ENCODE measurements at places on chromosomes 5 and 9.
A peak's percentile ranks its signal among the peaks of the same experiment; 100 is the strongest.

- no peak for DNase-seq
- no peaks in the 10 kb centered on the region for H3K36me3 ChIP-seq
- no peak overlapping the region for H3K4me3 ChIP-seq
- no peaks in the 10 kb centered on the region for H3K27me3 ChIP-seq
Measured at GRCh38 chr5:116989995-116990394, 415.4 kb upstream of the SEMA6A start.

DNA sequence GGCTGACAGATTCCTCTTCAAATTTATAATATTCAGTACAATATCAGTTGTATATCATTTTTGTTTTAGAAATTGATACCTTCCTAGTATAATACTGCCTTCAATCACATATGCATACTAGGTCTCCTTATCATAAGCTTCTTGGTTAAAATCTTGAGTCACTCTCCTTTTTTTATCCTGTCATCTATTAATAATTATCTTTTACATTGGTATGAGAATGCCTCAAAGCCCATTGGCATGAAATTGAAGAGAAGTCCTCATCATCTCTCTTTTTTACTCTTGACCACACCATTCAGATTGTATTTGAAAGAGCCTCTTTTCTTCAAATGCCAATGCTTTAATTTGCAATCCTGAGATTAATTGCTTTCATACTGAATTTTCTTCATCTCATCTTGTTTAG is 810.3 kb downstream of the BRINP1 start:
- DNase-seq, result no peak
- H3K27ac ChIP-seq, result no peak overlapping the region
- no peaks in the 10 kb centered on the region for H3K27me3 ChIP-seq
- H3K4me3 ChIP-seq, result no peak overlapping the region
- H3K4me1 ChIP-seq, result no peaks in the 10 kb centered on the region
- H3K36me3 ChIP-seq, result no peaks in the 10 kb centered on the region

DNA sequence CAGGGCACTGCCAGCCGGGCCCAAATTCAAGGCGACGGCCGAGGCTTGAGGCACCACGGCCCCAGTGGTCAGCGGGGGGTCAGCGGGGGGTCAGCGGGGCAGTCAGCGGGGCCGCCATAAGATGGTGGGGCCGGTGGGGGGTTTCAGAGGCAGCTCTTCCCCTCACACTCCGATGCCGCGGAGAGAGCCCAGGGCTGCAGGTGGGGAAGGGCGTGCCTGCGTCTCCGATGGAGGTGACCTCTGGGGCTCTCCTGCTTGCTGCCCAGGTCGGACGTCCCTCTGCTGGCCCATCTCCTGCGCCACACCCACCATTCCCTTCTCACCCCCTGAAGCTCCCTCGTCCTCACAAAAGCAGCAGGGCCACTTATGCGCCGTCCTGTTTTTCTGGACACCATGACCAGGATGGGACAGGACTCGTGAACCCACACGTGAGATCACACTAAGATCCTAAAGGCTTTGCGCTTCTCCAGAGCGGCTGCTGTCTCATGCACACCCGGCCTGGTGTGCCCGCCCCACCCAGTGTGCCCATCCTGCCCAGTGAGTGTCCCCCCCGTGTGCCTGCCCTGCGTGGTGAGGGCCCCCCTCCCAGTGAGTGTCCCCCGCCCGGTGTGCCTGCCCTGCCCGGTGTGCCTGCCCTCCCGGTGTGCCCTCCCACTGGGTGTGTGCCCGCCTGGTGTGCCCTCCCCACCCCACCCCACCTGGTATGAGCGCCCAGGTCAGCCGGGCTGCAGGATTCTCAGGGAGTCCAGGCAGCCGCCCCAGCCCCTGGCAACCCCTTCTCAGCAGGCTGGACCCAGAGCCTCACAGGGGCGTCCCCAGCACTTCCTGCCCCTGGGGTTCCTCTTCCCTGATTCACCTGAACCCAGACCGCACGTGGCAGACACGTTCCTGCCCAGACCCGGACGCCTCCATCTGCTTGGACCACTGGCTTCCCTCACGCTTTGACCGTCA is 48.7 kb upstream of the NKD2 start:
- no peak for DNase-seq
- H3K27me3 ChIP-seq, result peaks cover 15% of the 10 kb centered on the region
- no peaks in the 10 kb centered on the region for H3K36me3 ChIP-seq
- no peak overlapping the region for H3K27ac ChIP-seq

DNA sequence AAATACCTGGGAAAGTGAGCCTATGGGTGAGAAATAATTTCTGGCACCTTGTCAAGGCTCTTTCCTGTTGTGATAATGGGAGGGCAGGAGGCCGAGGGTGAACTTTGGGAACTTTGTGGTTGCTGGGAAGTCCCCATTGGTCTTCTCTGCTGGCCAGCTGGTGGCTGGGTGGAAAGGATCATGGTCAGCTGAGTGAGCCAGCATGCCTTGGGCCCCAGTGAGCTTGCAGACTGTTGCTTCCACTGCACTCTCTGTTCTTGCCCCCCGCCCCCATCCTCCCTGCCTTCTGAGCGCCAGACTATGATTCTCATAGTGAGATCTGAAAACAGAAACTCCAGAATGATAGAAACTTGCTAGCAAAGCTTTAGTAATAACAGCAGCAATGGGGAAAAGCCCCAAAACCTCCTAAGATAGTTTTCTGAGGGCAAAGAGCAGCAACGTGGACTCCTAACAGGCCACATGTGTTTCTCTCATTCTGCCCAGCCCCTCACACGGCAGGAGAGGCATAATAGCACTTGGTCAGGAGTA is 139.2 kb upstream of the SMARCA2 start:
- DNase-seq, result peak; percentile 90
- H3K27me3 ChIP-seq, result peaks cover 22% of the 10 kb centered on the region
- H3K36me3 ChIP-seq, result no peaks in the 10 kb centered on the region
- H3K27ac ChIP-seq, result peak overlapping the region; percentile 66

GRCh38 chr5:114055318-114056184 is 306.3 kb upstream of the KCNN2 start:
- H3K4me1 ChIP-seq, result no peaks in the 10 kb centered on the region
- peaks cover 45% of the 10 kb centered on the region for H3K27me3 ChIP-seq
- H3K4me3 ChIP-seq, result no peak overlapping the region
- DNase-seq, result no peak
- no peak overlapping the region for H3K27ac ChIP-seq

- no peak for DNase-seq
- H3K27me3 ChIP-seq, result no peaks in the 10 kb centered on the region
- H3K4me1 ChIP-seq, result no peaks in the 10 kb centered on the region
- H3K27ac ChIP-seq, result no peak overlapping the region
- no peak overlapping the region for H3K4me3 ChIP-seq
Measured at GRCh38 chr9:106324591-106325280, 538.2 kb upstream of the ZNF462 start.

DNA sequence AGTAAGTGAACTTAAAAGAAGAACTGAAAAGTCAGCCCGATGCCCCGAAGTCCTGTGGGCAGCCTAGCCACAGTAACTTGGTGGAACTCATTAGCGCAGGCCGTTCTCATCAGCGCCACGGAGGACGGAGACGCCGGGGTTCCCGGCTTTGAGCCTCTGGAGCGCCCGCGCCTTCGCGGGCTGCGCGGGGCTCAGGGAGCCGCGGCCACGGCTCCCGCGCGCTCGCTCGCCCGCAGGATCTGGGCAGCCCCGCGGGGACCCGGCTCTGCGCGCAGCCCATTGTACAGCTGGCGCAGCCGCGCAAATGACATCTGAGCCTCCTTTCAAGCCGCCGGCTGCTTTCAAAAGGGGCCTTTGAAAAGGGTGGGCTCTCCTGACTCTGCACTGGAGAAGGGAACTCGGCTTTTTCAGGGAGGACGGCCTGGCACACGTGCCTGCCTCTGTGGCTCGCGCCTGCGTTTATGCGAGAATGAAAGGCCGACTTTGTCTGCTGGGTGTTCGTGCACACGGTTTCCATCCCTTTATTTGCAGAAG is 40.7 kb downstream of the TLR4 start:
- no peak overlapping the region for H3K27ac ChIP-seq
- H3K4me3 ChIP-seq, result no peak overlapping the region
- H3K36me3 ChIP-seq, result no peaks in the 10 kb centered on the region
- H3K27me3 ChIP-seq, result peaks cover 32% of the 10 kb centered on the region
- H3K4me1 ChIP-seq, result peaks cover 3% of the 10 kb centered on the region

DNA sequence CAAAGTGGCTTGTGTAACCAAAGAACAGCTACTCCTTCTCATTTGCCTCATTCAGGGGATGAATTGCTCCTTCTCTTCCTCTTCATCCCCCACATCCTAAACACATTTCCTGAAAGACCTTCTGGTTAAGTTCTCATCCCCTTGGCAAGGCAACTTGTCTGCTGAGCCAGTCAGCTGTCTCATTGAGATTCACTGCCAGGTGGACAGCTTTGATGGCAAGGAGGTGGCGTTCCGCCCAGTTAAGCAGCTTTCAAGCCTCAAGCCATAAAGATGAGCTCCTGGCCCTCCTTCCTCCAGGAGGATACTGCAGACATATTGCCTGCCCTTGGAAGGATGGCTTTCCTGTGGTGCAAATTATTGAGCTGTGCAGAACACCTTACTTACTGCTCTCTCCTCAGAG is 448.6 kb upstream of the MPDZ start:
- H3K27me3 ChIP-seq, result no peaks in the 10 kb centered on the region
- H3K4me1 ChIP-seq, result no peaks in the 10 kb centered on the region
- DNase-seq, result no peak

DNA sequence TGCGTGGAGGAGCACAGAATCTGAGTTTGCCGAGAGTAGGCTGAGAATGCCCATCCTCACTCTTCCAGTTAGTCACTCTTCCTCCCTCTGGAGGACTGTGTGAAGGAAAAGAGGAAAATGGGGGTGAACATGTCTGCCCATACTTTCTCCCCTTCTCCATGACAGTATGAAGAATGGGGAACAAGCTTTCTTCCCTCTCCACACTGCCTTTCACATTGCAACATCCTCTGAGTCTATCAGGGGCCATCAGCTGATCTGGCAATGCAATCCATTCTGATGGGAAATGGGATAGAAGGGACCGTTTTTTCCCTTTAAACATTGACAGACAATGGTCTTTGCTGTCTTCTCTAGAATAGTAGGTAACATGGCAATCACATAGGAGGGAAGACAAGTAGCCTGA is 56.8 kb downstream of the UGCG start:
- H3K4me3 ChIP-seq, result no peak overlapping the region
- peaks cover 21% of the 10 kb centered on the region for H3K4me1 ChIP-seq
- no peak for DNase-seq
- H3K27ac ChIP-seq, result no peak overlapping the region
- peaks cover 6% of the 10 kb centered on the region for H3K27me3 ChIP-seq
- no peaks in the 10 kb centered on the region for H3K36me3 ChIP-seq

DNA sequence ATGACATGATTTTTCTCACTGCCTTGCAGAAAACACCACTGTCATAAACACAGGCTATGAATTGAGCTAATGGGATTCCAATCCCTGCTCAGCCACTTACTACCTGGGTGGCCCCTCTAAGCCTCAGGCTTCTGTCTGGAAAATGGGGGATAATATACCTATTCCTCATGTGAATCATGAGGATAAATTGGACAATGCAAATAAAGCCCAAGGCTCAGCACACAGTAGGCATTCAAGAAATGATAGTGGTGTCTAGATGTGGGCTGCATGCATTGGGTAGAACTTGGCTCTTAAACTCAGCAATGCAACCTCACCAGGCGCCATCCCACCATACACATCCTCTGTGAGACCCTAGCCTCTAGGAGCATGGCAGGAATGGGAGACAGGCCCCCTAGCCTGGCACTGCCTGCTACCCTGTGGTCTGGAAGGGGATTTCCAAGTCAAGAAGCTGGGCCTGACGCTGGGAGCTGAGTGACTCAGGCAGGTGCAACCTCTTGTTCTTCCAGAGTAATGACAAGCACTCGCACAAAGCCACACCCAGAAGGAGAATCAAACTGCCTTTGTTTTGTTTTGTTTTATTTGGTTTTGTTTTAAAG is 2.3 kb upstream of the TNIP1 start:
- H3K4me1 ChIP-seq, result peaks cover 69% of the 10 kb centered on the region
- H3K27ac ChIP-seq, result peak overlapping the region; percentile 87
- peak overlapping the region; percentile 80 for H3K4me3 ChIP-seq
- peak; percentile 87 for DNase-seq
- H3K36me3 ChIP-seq, result peaks cover 45% of the 10 kb centered on the region
- H3K27me3 ChIP-seq, result no peaks in the 10 kb centered on the region

GRCh38 chr9:126056312-126057021 is 270.2 kb upstream of the MVB12B start:
- no peak for DNase-seq
- H3K36me3 ChIP-seq, result no peaks in the 10 kb centered on the region
- no peaks in the 10 kb centered on the region for H3K4me1 ChIP-seq
- H3K27me3 ChIP-seq, result peaks cover 10% of the 10 kb centered on the region
- no peak overlapping the region for H3K4me3 ChIP-seq

DNA sequence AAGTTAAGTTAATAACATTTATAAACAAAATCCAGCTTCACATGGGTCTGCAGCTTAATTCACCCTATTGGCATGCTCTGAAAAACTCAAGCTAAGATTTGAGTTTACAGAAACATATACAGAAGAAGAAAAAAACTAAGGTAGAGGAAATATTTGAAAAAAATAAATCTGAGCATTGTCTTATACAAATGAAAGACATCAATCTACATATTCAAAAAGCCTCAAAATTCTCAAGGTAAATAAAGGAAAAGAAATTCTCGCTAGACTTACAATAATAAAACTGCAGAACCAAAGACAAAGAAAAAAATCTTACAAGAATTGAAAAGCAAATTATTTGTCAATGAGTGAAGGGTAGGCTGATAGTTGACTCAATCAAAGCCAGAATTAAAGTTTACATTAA is 493.4 kb downstream of the CETN3 start:
- H3K4me1 ChIP-seq, result no peaks in the 10 kb centered on the region
- DNase-seq, result no peak
- no peaks in the 10 kb centered on the region for H3K27me3 ChIP-seq
- H3K4me3 ChIP-seq, result no peak overlapping the region
- H3K36me3 ChIP-seq, result no peaks in the 10 kb centered on the region

- DNase-seq, result no peak
- H3K27me3 ChIP-seq, result no peaks in the 10 kb centered on the region
- peaks cover 60% of the 10 kb centered on the region for H3K36me3 ChIP-seq
- H3K4me1 ChIP-seq, result peaks cover 36% of the 10 kb centered on the region
Measured at GRCh38 chr5:135386886-135387628, 12.0 kb downstream of the MACROH2A1 start.

- peaks cover 77% of the 10 kb centered on the region for H3K4me1 ChIP-seq
- H3K27ac ChIP-seq, result peak overlapping the region; percentile 37
- DNase-seq, result no peak
- H3K36me3 ChIP-seq, result peaks cover 90% of the 10 kb centered on the region
Measured at GRCh38 chr5:138568061-138568824, 7.0 kb downstream of the HSPA9 start.

DNA sequence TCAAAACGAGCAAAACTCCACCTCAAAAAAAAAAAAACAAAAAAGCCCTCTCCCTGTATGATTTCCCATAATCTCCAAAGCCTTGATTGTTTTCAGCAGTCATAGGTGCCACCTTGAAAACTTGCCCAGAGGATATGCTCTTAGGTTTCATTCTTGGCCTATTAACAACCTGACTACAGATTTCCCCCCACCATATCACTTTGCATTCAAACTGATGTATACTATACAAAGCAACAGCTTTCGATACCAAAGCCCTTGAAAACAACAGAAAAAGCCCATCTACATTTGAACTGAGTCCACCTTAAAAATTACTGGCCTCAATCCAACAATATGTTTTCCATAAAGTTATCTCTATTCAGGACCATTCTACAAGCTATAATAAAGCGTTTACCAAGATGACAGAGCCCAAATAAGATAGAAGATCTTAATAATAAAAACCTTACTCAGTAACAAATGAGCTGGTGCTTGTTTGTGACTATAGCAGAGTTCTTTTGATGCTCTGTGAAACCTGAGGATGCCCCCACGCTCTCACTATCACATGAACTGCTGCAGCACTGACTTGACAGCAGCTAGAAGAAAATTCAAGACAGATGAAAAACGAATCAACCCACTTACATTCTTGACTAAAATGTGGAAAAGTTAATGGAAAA is 44.4 kb downstream of the FNBP1 start:
- peak overlapping the region; percentile 46 for H3K4me3 ChIP-seq
- H3K27me3 ChIP-seq, result no peaks in the 10 kb centered on the region
- H3K4me1 ChIP-seq, result peaks cover 80% of the 10 kb centered on the region
- H3K36me3 ChIP-seq, result peaks cover 65% of the 10 kb centered on the region
- DNase-seq, result peak; percentile 68

All from activated CD4-positive, alpha-beta T cell treated with anti-CD3 and anti-CD28 coated beads for 36 hours (primary cell).